Fibroblast of villous mesenchyme (primary cell): ENCODE measurements at places on chromosomes 11 and 22. TPM values are rescaled to one million over a fixed set of nuclear protein-coding genes. Genes with fewer than 3 reads are reported as not detected.

GRCh38 chr11:2223153-2223794, 47.1 kb downstream of the ASCL2 start:
- DNase-seq: no peak

DNA sequence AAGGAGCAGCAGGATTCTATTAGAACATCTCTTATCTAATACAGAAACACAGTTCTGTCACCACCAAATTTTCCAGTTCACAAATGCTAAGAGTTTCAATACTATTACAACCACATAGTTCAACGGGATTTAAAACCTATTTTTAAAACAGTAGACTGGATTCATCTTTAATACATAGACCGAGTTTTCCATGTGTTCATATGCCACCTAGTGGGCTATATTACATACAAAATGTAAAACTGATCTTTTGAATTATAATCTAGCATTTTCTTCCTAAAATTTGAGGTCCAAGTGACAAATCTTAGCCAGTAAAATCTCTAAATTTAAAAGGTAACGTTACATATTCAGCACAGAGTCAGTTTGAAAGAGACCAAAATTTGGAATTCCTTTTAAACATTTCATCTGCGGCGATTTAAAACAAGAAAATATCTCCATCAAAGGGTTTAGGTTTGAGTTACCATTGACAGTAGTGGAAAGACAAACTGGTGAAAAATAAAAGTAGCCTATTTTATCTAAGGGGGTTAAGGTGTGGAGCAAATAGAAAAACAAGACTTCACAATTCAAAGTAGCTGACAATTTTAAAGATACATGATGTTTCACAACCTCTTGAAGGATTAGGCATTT, 269.3 kb upstream of the MPPED2 start:
- DNase-seq: peak; percentile 20

GRCh38 chr11:92168936-92169335, 55.7 kb upstream of the FAT3 start:
- no peak for DNase-seq

DNA sequence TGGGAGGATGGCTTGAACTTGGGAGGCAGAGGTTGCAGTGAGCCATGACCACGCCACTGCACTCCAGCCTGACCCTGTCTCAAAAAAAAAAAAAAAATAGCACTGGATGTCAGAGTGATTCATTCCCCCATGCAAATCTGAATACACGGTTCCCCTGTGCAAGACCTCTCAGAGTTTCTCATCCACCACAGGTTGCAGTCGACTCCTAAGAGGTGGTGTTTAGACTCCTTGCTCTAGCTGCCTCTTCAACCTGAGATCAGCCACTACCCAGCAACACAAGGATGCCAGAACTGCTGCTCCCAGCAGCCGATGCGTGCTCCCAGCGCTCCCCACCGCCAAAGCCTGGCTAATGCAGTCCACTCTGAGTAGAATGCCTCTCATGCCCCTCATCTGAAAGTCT, 97.5 kb downstream of the PARVA start:
- no peak for DNase-seq

GRCh38 chr11:64118876-64119665, 46.8 kb downstream of the MACROD1 start:
- no peak for DNase-seq

- DNase-seq: no peak
Observed at GRCh38 chr11:65692367-65692766, 19.7 kb upstream of the KAT5 start.

GRCh38 chr22:29469755-29470154, 10.3 kb upstream of the NEFH start:
- DNase-seq: no peak

- no peak for DNase-seq
Observed at GRCh38 chr11:92845390-92845789, 124.1 kb upstream of the MTNR1B start.

- no peak for DNase-seq
Observed at GRCh38 chr11:66278363-66279091, 552 bp downstream of the CNIH2 start.

GRCh38 chr22:22759371-22759770, 115.0 kb downstream of the GGTLC2 start:
- no peak for DNase-seq

Gene GVQW3
- 1.7 and 4.2 TPM in 2 replicates for total RNA-seq

Gene ARHGAP8
- total RNA-seq: under 0.01 and 0.97 TPM in 2 replicates

Gene DUSP18
- total RNA-seq: 5.5 and 10.4 TPM in 2 replicates

Gene IL10RA
- not detected in 2 replicates for total RNA-seq
